ENCODE measurements at places on chromosomes 16 and 17.

- DNase-seq = no peak
These were observed 311.3 kb upstream of the SOX9 start for GRCh38 chr17:71809537-71809936.

GRCh38 chr17:72511242-72511641 is 390.4 kb downstream of the SOX9 start:
- no peak for DNase-seq

- DNase-seq = no peak
These were observed 78.2 kb downstream of the NXN start for GRCh38 chr17:901191-901950.

DNA sequence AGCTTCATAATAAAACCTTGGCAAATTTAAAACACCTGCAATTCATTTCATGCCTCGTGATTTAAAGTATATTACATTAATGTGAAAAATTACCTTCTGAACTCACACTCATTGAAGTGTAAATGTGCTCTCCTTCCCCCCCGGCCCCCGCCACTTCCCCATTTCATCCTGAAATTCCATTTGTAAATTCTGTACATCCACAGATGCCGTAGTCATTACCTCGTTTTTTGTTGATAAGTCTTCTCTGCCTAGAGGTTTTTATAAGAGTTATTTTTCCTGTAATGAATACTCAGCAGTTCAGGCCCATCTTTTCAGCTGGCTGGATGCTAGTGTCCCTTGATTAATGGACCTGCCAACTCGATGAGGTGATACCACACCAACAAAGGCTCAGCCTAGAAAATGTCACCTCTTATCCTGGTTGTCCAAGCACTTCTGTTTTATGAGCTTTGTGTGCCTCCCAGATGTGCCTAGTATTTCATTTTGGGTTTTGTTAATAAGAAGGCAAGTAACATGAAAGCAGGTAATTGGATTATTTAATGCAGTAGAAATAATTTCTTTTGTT is 64.8 kb upstream of the KIFC3 start:
- DNase-seq = no peak

DNA sequence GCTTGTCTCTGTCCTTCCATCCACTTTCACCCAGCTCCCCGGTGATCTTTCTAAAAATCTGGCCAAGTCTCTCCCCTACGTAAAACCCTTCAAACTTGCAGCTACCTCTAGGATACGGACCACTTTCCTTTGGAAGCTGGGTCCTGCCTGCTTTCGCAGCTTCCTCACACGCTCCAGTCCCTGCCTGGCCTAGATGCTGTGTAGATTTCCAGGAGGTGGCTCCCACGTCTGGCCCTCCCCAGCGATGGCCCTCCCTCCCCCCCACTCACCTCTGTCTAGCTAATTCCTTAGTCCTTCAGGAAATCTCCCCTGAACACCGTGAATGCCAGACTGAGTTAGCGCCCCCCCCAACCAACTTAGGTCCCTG is 579 bp upstream of the LRRC59 start:
- no peak for DNase-seq

DNA sequence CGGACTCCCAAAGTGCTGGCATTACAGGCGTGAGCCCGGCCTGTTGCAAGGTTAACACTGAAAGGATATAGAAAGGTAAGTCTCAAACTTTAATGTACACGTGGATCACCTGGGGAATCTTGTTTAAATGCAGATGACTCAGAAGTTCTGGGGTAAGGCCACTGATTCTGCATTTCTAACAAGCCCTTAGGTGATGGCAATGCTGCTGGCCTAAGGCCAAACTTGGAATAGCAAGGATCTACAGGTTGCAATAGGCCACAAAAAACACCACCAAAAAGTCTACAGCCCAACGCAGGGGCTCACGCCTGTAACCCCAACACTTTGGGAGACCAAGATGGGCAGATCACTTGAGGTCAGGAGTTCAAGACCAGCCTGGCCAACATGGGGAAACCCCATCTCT is 4.2 kb downstream of the CMTM4 start:
- no peak for DNase-seq

DNA sequence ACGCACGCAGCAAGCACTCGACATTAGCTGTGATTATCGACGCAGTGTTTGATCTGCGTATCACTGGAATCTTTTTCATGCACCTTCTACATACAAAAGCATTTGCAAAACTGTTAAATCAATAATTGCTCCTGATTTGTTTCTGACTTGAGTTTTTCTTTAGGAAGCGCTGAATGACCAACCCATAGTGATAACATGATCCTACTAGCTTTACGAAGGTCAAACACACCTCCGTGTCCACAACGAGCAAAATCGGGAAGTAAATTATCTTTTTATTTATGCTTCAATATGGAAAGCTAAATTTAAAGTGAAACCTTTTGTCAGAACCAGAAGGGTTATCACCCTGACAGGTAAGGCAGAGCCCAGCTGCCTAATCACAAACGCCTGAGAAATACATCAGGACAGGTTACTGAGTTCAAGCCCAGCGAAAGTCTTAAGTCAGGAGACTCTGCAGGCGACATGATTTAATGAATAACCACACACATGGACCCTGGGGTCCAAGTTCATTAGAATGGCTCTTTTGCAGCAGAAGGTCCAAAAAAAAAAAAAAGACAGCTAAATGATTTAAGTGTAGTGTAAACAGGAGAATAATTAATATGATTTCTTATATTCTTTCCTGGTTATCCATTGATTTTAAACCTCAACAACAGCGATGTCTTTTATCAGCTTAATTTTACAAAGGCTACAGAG is 104.2 kb downstream of the ADCY9 start:
- DNase-seq = no peak

GRCh38 chr17:63786971-63787711 is 13.2 kb downstream of the DDX42 start:
- DNase-seq = no peak

DNA sequence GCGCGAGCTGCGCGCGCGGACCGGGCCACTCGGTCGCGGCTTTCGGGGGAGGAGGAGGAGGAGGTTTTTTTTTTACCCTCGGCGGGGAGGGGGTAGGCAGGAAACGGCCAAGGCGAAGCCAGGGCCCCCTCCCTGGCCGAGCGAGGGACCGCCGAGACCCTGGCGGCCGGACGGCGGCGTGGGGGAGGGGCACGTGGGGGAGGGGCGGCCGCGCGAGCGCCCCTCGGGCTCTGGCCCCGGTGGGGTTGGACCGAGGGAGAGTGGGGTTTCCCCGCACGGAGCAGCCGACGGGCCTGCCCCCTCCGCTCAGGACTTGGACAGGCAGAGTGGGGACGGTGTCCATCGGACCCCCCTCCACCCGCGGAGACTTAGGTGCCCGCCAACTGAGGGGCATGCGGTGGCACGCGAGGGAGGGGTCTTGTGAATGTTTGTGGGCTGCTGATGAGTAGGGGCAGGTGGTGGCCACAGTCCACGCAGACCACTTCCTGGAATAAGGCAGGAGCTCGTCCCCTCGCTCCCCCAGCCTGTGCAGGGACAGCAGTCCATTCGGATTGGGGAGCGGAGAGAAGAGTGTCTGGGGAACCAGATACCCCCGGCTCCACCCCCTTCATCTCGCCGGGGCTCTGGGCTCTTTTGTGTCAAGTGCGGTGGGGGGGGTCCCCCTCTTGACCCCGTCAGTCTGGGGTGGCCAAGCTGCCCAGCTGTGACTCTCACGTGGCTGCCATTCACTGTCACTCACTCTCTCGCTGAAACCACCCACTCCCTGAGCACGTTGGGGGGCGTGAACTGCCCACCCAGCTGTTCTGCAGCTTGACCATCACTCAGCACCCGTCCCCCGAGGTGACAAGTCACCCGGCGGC is 3.0 kb upstream of the CHD3 start:
- DNase-seq = peak; percentile 64

GRCh38 chr17:73210002-73210678 is 17.3 kb downstream of the COG1 start:
- peak; percentile 85 for DNase-seq

DNA sequence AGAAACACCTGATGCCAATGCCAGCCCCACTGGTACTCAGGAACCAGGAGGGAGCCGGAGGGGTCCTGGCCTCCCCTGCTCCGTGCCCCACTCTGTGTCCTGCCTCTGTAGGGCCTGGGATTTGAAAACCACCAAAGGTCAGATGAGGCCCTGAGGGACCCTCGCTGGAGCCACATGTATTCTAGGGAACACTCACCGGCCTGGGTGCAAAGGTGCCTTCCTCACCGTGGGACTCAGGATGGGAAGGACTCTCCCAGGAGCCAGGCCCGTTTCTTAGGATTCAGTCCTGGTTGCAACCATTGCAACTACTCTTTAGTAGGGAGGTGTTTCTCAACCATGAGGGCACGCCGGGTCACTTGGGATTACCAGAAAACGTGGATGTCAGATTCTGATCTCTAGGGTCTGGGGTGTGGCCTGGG is 74.6 kb downstream of the N4BP1 start:
- no peak for DNase-seq

DNA sequence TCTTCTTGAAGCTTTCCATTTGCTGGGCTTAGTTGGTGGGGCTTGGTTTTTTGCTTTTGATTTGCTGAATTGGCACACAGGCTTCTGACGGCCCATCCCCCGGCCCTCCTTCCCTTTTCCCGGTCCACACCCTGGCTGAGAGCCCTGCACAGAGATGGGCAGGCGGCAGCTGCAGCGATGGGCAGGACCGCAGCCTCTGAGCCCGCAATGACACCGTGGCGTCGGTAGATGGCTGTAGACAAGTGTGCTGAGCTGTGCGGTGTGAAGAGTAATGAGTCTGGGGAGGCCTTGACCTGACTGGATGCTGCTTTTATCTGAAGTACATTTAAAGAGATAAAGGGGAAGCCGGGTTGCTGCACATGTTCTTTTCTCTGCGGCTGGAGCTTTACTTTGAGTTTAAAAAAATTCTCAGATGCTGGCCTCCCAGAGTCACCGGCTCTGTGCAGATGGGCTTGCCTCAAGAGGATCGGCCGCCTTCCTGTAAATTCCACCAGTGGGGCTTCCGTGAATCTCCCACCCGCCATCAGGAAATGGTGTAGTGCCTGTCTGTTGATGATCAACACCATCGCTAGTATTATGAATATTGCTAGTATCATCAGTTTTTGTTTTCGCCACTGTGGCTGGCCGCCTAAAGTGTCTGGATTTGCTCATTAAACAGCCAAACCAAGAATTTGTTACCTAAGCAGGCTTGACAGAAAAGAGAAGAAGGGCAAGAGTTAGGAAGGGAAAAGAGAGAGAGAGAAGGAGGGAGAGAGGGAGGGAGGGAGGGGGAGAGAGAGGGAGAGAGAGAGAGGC is 245.6 kb upstream of the RBFOX1 start:
- peak; percentile 0 for DNase-seq

GRCh38 chr17:18267927-18268711 is 7.7 kb downstream of the MIEF2 start:
- no peak for DNase-seq

- DNase-seq = peak; percentile 30
These were observed 40.1 kb upstream of the RBBP6 start for GRCh38 chr16:24499193-24499814.

Measured in erythroblast (primary cell).